ENCODE measurements at places on chromosomes 3 and 15.

DNA sequence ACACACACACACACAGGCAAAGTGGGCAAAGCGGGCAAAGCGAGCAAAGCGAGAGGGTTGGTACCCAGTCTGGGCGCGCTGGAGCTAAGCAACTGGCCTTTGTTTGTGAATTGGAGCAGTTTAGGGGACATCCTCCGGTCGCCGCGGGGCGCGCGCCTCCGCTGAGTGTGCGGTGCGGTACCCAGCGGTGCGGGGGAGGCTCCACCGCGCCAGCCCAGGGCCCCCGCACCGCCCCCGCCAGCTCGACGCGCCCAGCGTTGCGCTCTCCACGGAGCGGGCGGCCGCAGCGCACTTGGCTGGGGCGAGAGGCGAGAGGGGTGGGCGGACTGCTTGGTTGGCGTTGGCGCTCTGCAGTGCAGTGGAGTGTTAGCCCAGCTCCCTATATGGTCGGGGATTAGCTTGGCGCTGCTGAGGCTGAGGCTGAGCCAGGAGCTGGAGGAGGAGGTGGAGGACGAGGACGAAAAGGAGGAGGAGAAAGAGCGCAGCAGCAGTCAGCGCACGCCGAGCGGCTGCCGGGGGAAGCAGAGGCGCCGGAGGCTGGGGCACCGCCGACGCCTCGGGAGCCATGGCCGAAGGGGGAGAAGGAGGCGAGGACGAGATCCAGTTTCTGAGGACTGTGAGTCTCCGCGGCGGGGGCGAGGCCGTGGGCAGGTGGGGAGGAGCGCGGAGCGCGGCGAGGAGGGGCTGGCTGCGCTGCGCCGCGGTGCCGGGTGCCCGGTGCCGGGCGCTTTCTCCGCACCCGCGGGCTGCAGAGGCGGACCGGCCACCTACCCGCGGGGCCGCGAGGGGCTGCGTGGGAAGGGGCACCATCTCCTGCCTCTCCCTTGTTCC, at the start of gene RYR3:
Gene RYR3 (plus strand): TSS at position 487 of the 831 bp plus-strand sequence. CDS start 79 bp downstream, at position 566.
- no peak for DNase-seq

DNA sequence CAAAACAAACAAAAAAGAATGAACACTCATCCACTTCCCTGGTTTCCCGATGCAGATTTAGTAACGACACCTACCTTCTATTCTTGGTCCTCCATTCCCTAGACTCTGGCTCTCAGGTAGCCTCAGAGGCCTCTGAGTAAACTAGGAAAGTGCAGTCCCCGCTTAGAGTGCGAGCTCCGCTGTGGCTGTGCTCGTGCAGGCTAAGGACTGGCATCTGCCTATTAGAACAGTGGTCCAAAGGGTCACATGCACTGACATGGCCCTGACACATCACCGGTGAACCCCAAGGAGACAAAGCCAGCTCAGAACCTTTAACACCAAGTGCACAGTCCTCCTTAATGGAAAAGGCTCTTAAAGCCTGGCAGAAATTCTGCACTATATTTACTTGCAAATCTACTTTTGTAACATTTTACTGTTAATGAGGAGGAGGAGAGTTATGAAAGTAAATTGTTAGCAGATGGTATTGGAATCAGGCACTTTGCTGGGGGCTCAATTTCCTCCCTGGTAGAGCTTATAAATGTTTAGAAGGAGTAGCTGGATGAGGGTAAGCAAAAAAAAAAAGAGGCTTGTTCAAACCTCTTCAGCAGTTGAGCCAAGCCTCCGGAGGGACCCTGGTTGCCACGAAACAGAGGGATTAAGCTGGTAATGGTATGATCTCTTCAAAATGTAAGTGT, 31.1 kb downstream of the VGLL4 start:
- DNase-seq = no peak

DNA sequence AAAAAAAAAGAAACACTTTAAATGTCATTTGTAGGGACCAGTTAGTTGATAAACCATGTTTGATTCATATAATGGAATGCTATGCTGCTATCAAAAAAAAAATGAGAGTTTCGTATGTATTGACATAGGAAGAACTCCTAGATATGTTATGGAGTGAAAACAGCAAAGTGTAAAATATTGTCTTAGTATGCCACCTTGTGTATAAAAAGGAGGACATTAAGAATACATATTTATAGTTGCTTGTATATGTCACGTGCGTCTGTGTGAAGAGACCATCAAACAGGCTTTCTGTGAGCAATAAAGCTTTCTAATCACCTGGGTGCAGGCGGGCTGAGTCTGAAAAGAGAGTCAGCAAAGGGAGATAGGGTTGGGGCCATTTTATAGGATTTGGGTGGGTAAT, 39.5 kb downstream of the KBTBD8 start:
- no peak for DNase-seq

- no peak for DNase-seq
Measured at GRCh38 chr3:161038725-161039124, 66.4 kb downstream of the B3GALNT1 start.

- no peak for DNase-seq
Measured at GRCh38 chr3:106425916-106426315, 557.1 kb upstream of the CBLB start.

DNA sequence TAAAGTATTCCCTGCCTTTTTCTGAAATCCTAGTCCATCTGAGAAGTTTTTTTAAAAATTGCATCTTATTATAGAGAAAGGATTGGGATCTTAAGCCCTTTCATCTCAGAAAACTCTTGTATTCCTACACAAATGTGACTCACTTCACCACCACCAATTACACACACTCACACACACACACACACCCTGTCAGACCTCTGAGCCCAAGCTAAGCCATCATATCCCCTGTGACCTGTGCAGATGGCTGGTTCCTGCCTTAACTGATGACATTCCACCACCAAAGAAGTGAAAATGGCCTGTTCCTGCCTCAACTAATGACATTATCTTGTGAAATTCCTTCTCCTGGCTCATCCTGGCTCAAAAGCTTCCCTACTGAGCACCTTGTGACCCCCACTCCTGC, 1181.9 kb downstream of the ROBO2 start:
- no peak for DNase-seq

GRCh38 chr3:192675958-192676649, 51.2 kb downstream of the FGF12 start:
- no peak for DNase-seq

DNA sequence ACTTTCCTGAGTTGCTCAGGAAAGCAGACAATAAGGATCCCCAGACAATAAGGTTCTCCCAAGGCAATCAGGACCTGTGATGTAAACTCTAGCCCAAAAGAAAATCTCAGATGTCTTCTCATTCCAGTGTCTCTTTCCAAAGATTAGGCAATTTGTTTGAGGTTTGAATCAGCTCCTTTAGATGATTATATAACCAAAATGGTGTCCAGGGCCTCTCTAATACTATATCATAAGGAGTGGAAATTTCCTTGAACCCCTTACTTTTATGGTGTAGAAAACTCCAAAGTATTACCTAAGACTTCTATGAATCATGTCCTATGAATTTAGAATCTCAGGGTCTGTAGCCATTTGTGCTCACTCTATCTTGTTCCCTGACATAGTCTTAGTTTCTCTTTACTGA, 65.9 kb downstream of the GPR176 start:
- no peak for DNase-seq

GRCh38 chr3:117820658-117821299, 1111.2 kb downstream of the TUSC7 start:
- peak; percentile 14 for DNase-seq

DNA sequence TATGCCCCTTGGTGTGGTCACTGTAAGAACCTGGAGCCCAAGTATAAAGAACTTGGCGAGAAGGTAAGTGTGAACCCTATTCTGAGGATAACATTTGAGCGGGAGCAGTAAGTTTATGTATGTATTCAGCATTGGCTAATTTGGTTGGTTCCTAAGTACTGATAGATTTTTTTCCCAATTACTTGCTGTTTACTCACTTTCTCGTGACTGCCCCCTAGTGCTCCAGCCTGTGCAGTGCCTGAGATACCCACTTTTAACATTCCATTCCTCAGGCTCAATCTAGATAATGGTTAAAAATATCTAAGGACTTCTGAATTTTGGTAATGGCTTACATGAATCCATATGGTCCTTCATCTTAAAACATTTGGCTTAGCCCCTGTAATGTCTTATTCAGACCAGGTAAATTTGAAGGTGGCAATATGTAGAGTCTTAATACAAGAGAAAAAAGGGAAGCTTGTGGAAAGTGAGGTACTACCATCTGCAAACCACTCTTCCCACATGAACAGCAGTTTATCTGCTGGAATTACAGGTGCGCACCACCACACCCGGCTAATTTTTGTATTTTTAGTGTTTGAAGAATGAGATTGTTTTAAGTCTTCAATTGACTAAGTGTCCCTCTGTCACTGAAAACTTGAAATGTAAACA, 7.1 kb downstream of the ELL3 start:
- DNase-seq = no peak

- DNase-seq = no peak
Measured at GRCh38 chr3:190537146-190537545, 23.3 kb downstream of the IL1RAP start.

- DNase-seq = no peak
Measured at GRCh38 chr15:53710906-53711305, 48.6 kb downstream of the WDR72 start.

GRCh38 chr15:60751985-60752952, 273.3 kb upstream of the ICE2 start:
- DNase-seq = no peak

DNA sequence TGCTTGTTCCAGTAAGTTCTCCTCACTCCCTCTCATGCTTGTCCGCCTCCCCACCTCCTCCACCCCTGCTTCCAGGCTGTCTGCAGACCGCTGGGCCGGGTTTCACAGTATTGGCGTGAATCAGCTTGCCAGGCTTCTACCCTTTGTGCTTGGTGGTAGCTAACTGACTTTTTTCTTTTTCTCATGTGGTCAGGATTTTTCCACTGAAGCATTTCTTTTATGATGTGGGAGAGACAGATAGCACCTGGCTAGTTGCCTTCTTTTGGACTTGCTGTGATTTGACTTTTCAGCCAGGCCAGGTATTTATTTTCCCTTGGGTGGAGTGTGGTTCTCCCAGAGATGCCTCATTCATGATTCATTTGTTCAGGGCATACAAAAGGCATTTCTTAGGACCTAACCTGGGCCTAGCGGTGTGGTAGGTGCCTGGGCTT, 60.6 kb downstream of the ST6GAL1 start:
- no peak for DNase-seq

- no peak for DNase-seq
Measured at GRCh38 chr3:111315930-111316587, 225.9 kb upstream of the CD96 start.

- no peak for DNase-seq
Measured at GRCh38 chr3:151581035-151581434, 120.2 kb upstream of the IGSF10 start.

DNA sequence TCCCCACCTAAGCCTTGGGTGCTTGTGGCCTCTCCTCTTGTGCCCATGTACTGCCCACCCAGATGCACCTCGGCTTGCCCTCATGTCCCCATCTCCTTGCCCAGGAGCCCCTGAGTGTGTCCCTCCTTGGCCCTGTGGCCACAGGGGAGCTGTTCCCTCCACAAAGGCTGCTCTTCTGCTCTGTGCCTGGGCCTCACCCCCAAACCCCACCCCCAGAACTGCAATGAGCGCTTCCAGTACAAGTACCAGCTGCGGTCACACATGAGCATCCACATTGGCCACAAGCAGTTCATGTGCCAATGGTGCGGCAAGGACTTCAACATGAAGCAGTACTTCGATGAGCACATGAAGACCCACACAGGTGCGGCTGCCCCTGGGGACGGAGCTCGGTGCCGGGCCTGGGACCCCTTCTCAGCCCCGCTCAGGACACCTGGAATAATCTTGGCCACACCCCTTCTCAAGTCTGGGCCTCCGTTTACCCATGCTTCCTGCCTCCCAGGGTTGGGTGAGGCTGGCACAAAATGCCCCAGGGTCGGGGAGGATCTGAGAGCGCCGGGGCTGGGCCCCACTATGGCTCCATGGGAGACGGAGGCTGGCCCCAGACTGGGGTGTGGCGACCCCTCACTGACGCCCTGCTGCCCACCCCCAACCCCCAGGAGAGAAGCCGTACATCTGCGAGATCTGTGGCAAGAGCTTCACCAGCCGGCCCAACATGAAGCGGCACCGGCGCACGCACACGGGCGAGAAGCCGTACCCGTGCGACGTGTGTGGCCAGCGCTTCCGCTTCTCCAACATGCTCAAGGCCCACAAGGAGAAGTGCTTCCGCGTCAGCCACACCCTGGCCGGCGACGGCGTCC, 10.3 kb downstream of the ZBTB47 start:
- no peak for DNase-seq

- no peak for DNase-seq
Measured at GRCh38 chr15:39354189-39354588, 226.7 kb upstream of the THBS1 start.

DNA sequence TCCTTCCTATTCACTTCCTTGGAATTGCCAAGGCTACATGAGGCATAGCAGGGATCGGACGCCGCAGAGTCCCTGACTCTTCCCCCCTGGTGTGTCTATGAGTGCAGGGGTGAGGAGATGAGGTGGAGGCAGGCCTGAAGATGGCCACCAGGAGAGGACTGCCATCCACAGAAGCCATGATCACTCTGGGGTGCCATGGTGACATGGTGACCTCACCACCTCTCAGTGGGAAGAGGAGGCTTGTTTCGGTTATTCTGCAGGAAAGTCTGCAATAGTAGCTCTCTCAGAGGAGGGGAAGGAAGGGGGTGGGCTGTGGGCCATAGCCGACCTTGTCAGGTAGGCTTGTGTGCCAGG, 57.0 kb upstream of the LIMD1 start:
- no peak for DNase-seq

DNA sequence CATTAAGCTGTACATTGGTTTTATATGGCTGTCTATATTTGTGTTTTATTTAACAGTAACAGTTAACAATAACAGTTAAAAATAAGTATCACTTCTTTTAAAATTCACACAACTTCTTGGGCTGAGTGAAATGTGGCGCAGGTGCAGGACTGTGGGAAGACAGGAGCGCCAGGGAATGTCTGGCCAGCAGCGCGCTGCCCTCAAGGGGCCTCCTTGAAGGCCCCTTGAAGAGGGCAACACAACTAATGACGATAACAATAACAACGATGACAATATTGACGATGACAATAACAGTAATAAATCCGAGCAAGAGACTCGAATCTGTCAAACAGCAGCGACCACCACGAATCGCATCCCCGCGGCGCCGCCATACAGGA, 411 bp upstream of the PPP2R3A start:
- no peak for DNase-seq

GRCh38 chr3:187954873-187955586, 198.9 kb upstream of the LPP start:
- peak; percentile 67 for DNase-seq

GRCh38 chr3:71917545-71917944, 132.6 kb upstream of the PROK2 start:
- no peak for DNase-seq

GRCh38 chr3:30020380-30020779, 586.0 kb upstream of the TGFBR2 start:
- DNase-seq = no peak

Measured in amniotic stem cell (primary cell).